ENCODE measurements at places on chromosomes 11 and 22.

- DNase-seq = peak; percentile 18
These were observed 178.8 kb upstream of the MTMR2 start for GRCh38 chr11:96102664-96103078.

DNA sequence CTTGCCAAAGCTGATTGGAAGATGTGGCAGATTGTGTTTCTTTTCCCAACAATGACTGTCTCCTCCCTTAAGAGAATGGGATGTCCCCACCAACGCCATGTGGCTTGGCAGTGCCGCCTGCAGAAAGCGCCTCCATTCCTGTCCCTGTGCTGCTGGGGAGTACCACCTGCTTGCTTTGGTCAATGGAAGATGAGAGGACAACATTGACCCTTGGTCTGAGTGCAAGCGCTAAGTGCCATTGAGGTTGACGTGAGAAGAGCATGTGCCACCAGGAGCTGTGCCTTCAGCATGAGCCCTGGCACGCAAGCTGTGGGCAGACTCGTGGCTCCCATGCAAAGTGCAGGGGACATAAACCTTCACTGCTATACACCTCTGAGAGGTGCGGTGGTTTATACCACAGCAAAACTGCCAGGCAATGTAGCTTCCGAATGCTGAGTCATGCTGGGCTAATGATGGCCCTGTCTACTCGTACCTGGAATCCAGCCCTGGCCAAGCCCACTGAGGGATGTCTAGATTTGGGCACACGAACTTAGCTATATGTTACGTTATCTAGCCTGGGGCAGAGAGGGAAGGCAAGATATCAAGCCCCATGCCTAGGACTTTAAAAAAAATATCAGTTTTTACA lies 41.9 kb downstream of the MYEOV start:
- DNase-seq = no peak

GRCh38 chr11:62954478-62954877 lies 30.3 kb downstream of the SLC22A6 start:
- no peak for DNase-seq

- DNase-seq = peak; percentile 25
These were observed 574.7 kb downstream of the TBC1D22A start for GRCh38 chr22:47337161-47337621.

DNA sequence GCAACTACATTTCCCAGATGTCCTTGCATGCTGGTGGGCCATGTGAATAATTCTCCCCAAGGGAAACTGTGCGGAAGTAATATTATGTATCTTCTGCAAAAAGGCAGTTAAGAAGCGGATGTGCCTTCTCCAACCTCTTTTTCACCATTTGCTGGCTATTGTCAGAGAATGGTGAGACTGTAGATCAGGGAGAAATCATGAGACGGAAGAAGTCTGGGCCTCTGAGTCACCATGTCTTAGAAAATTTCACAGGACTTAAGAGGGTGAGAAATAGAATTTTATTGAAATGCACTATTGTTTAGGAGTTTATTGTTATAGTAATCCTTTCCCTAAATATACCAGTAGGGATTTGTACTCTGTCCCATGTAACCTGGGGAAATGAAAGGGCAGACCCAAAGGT lies 298.7 kb upstream of the ZC3H12C start:
- DNase-seq = no peak

Data from hepatic stellate cell (primary cell).